ENCODE measurements at places on chromosomes 3 and 15.

DNA sequence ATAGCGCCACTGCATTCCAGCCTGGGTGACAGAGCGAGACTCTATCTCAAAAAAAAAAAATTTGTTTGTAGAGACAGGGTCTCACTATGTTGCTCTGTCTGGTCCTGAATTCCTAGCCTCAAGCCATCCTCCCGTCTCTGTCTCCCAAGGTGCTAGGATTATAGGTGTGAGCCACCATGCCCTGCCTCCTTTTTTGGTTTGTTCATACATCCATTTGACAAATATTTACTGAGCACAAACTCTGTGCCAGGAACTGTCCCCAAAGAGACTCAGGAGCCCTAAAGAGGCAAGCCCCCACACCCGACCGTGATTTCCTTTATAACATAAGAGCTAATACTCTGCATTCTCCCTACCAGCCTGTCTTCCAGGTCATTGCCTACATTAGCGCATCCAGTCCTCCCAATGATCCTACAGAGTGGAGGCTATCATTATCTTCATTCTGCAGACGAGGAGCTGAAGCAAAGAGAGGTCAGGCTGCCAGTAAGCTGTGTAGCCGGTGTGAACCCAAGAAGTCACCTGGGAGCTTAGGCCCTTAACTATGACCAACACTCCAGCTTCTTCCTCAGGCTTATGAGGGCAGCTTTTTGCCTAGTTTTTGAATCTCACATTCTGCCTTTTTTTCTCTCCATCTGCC lies 6.3 kb upstream of the PXK start:
- no peak for DNase-seq

DNA sequence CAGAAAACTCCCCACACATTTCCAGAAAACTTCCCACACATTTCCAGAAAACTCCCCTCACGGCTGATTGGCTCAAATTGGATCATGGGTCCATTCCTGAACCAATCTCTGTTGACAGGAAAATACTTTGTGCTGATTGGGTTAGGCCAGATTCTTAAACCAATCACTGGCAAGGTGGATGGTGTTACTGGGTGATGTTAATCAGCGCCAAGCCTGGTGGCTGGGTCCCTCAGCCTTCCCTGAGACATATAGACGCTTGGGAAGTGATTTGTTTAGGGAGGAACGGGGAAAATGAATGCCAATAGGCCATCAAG lies 199.4 kb upstream of the UBE2E2 start:
- DNase-seq, result no peak

DNA sequence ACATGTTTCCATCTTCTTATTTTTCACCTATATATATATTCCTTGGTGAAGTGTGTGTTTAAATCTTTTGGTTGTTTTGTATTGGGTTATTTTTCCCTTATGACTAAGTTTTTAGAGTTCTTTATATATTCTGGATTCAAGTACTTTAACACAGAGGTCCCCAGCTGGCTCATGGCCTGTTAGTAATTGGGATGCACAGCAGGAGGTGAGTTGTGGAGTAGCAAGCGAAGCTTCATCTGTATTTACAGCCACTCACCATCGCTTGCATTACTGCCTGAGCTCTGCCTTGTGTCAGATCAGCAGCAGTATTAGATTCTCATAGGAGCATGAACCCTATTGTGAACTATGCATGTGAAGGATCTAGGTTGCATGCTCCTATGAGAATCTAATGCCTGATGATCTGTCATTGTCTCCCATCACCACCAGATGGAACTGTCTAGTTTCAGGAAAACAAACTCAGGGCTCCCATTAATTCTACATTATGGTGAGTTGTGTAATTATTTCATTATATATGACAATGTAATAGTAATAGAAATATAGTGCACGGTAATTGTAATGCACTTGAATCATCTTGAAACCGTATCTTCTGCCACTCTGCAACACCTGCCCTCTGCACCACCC lies 151.6 kb downstream of the RSRC1 start:
- DNase-seq, result no peak

DNA sequence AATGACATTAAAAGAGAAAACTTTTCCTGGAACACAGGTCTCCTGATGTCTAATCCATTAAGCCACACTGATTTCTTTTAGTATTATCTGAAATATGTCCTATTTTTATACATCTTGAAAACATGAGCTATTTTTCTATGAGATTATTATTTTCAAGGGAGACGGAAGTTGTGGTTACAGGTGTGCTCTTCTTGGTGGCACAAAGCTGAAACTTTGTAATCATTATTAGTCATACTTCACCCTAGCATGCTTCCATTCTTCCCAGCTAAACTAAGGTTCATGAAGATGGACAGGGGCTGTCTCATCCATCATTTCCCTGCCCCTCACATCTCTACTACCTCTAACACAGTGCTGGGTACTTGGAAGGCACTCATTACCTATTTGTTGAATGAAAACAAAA lies 85.6 kb upstream of the POU1F1 start:
- no peak for DNase-seq

GRCh38 chr3:182349951-182350517 lies 443.3 kb upstream of the ATP11B start:
- DNase-seq, result no peak

All from CD4-positive, alpha-beta T cell treated with Interleukin-15 for 4 hours (primary cell).